Fibroblast of skin of right biceps (primary cell): ENCODE measurements at places on chromosomes 11 and 22.
A peak's percentile ranks its signal among the peaks of the same experiment; 100 is the strongest.

DNA sequence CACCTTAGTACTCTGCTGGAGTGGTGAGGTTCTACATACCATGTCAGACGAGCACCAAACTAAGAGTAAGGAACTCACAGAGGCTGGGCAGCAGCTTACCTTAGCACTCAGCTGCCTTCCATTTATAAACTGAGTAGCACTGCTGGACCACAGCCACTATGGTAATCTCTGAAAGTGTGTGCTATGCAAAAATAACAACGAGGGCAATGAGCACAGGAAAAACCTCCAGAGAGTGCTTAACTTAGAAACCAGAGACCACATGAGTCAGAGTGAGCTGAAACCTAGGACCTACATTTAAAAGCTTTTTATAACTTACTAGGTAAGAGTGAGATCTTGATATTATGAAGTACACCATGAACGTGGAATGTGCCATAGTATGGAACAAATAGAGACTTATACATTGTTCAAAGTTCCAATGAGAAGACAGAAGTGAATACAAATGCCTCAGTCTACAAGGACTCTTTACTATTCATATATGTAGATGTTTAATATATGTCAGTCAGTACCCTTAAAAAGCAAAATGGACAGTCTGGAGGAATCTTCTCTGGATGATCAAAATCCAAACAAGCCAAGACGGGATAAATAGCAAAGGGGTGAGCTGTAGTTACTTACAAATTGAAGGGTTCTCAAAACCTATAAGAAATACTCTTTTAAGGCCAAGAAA, 17.2 kb upstream of the CD59 start:
- DNase-seq = peak; percentile 72

- DNase-seq = no peak
These were observed 5.6 kb downstream of the TMA7B start for GRCh38 chr22:39965748-39966147.

DNA sequence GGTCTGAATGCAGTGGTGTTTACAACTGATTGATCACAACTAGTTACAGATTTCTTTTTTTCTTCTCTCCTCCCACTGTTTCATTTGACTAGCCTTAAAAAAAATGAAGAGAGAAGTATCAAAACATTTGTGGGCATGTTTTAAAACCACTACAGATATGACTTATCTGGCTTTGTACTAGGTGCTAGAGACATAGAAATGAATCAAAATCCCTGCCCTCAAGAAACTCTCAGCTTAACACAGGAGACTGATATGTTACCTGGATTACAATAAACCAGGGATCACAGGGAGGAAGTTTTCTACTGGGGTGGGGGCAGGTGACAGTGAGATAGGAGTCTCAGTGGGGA, 25.2 kb upstream of the CTR9 start:
- DNase-seq = no peak

DNA sequence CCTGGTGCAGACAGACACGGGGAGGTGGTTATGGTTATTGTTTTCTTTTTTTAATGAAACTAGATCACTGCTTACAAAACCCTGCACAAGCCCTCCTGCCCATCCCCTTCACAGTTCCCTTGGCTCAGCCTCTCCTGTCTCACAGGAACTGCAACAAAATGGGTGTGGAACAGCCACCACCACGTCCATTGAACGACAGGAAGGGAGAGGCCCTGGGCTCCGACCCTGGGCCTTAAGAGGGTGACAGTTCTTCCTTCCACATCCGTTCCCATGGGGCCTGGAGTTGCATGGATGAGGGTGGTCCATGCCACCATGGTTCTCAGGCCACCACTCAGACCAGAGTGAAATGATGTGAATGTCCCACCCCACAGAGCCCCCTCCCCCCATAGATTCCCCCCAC, 15.7 kb downstream of the PRPF19 start:
- no peak for DNase-seq

DNA sequence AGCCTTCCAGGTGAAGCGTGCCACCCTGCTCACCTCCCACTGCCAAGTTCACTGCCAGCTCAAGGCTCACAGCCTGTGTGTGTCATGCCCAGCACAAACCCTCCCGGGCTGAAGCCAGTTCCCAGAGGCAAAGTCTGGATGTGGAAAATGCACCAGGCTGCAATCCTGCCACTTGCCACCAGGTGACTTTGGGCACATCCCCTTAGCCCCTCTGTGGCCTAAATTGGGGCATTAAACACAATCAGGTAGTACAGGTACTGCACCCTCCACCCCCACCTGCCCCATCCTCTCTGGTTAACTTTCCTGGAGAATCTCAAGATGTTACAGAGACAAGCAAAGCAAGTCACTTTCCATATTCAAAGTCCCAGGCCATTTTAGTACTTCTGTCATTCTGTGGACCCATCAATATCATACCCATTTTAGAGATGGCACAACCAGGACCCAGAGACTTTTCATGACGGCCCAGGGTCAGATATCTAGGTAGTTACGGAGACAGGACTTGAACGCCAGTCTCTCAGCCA, 1.8 kb upstream of the RASD2 start:
- DNase-seq = no peak

GRCh38 chr11:112965656-112966055, 4.4 kb downstream of the NCAM1 start:
- DNase-seq = no peak

GRCh38 chr11:12397931-12398334, 20.6 kb downstream of the PARVA start:
- peak; percentile 98 for DNase-seq
